Stimulated activated CD8-positive, alpha-beta memory T cell treated with anti-CD3 and anti-CD28 coated beads, Interleukin-7, amount 100 ng/mL, for 1 hour (primary cell): ENCODE measurements at places on chromosomes 5 and 9.

DNA sequence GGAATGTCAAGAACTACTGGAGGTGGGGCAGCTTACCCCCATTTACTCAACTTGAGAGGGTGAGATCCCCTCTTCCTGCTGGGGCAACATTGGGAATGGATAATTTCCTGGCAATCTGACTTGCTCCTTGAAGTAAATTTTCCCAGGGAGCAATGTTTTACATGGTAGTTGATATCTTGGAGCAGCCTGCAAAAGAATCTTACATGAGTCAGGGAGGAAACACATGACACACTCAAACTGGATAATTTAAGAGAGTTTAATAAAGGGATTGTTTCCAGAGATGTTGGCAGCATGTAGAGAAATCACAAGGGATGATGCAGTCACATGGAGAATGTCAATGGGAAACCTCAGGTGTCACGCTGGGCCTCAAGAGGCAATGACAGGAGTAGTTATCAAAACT is 212.5 kb downstream of the GAS1 start:
- no peak for DNase-seq

GRCh38 chr5:36575361-36575781 is 31.0 kb upstream of the SLC1A3 start:
- no peak for DNase-seq

GRCh38 chr9:130843049-130843908 is 8.2 kb downstream of the ABL1 start:
- DNase-seq: no peak

DNA sequence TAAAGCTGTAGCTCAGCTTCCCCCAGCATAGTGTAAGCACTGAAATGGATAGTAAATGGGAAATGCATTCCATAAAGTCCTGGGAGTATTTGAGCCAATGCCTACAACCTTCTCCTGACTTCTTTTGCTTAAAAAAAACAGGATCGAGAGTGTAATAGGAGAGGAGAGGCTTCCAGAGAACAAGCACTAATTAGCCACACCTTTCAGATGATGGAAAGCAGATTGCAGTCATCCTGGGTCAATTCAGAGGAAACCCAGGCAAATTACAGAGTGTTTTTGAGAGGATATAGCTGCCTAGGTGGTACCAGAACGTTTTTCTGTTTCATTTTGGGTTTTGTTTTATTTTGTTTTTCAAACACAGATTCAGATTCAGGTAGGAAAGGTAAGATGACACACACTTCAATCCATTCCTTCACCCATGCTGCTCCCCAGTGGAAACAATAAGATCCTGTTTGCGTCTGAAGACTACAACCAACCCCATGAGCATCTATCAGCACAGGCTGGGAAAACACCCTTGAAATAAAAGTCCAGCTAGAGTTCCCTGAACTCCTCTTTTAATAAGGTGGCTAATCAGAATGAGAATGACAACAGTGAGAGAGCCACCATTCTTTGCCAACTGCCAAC is 95.6 kb downstream of the RFK start:
- DNase-seq: no peak

DNA sequence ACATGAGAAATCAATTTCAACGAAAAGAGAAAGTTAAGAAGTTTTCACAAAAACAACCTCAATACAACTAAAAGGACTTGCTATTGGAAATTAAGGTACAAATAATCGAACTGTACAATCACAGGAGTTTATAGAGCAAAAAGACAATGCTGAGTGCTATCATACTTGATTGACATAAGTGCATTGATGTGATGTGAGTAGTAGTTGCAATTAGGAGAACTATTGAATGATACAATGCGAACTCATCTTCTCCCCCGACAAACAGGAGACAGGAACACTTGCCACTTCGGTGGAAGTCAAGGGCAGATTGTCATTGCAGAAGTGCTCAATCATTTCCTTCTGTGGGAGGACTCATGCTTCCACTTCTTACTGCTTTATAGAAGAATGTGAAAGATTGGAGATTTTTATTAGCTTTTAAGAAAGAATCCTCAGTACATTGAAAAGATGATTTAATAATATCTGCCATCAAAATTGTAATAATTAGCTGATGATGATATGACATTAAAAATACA is 276.6 kb upstream of the MPDZ start:
- DNase-seq: no peak

DNA sequence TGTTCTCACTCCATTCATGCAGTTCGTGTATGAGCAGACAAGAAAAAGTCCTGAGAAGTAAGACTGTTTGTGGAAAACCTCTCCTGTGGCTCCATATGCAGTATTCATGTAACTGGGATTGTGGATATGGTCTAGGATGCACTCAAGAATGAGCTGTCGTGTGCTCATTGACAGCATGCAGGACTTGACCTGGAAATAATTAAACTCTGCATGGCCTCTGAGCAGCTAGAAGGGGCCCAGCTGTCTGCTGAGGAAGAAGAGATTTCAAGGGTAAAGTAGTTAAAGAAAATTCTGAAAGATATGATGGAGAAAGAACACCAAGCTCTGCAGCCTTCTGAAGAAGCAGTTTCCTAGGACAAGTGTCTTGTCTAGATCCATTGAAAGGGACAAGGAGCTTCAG is 89.4 kb downstream of the KCTD16 start:
- no peak for DNase-seq

DNA sequence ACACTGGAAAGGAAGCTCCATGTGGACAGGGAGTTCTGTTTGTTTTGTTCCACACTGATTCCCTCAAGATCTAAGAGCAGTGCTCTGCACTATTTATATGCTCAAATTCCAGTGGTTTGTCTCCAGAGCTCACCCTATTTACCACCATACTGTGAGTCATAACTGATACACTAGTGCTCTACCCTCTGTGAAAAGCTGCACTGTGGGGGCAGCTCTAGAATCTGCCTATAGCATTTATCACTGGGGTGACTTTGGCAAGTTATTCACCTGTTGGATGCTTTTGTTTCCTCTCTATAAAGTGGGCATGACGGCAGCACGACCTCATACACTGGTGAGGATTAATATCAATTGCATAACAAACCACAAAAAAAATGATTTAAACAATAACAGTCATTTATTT is 307.8 kb downstream of the NR2F1-AS1 start:
- no peak for DNase-seq

- no peak for DNase-seq
These were observed 21.5 kb upstream of the PLEKHG4B start for GRCh38 chr5:70440-70839.

GRCh38 chr9:68941780-68942459 is 72.0 kb downstream of the PRKACG start:
- no peak for DNase-seq

DNA sequence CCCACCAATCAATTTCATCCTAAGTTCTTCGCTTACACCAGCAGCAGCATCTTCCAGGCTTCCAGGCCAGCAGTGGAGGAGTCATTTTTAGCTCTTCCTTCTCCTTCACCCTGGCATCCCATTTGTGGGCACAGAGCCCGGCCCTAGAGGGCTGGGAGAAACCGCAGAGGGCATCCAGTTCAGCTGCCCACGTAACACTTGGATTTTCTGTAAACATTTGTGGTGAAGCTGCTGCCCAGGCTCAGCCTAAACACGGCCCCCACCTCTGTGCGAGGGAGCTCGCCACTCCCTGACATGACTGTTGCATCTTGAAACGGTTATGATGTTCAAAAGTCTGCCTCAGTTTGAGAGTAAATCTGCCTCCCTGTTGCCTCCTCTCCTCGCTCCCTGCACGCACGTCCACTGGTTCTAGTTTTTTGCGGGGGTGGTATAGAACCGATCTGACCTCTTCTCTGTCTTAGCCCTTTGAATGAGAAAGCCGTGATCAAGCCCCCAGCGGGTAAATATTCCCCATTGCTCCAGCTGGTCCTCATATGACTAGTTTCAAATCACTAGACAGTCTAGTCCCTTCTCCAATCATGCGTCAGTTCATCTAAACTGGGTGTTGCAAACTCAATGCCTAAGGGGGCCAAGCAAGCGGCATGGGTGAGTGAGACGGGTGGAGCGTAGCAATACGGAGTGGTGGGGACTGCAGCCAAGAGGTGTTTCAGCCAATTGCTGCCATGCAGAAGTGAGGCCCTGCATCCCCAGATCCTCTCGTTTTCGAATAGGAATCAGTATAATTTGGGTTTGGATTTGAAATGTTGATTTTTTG is 34.9 kb upstream of the N4BP3 start:
- no peak for DNase-seq

DNA sequence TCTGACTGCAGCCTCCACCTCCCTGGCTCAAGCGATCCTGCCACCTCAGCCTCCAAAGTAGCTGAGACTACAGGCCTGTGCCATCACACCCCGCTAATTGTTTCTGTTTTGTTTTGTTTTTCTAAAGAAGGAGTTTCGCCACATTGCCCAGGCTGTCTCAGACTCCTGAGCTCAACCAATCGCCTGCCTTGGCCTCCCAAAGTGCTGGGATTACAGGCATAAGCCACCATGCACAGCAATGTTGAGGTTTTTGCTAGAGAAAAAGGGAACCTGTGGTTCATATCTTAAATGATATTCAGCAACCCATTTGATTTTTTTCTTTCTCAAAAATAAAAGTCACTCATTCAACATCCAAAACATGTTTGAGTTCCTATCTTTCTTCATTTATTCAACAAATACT is 20.4 kb upstream of the DELE1 start:
- DNase-seq: no peak

- DNase-seq: no peak
These were observed 119.9 kb downstream of the DOCK2 start for GRCh38 chr5:169757016-169757415.

GRCh38 chr5:97000391-97000790 is 64.5 kb downstream of the LNPEP start:
- DNase-seq: no peak

DNA sequence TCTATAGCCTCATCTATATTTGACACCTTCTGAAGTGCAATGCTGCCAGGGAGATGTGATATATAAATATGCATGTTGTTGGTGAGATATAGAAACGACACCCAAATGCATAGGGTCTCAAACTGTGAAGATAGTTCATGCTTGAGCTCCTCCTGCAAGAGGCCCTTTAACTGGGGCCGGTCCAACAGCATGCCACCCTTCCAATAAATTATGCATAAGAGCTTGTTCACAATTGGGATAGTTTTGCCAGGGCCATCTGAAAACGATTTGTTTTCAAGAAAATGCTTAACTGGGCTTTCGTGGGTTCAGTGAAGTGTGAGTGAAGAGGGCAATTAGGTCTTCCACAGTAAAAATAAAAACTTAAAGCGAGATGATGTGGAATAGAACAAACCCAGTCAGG is 424.2 kb upstream of the WWC1 start:
- DNase-seq: no peak

DNA sequence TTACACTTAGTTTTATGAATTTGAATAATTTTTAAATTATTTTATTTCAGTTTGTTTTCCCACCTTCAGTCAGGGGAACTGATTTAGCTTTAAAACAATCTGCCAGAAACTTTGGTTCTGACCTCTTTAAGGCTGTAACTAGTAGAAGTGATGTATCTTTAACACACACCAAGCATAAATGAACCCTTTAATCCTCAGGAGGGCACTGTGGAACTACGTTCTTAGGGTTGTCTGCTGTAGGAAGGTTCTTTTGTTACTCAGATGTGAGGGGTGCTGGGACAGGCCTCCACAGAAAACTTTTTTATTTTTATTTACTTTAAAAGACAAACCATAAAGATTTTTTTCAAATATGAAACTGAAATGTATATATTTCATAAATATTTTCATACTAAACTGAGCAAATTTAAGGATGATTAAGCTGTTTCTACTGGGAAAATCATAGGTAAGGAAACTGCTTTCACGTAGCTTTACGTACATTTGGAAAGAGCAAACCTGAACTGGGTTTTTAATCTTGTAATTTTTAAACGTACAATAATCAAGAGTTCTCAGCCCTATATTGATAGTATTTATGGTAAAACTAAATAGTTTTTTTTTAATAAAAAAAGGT is 5.3 kb downstream of the KLF4 start:
- no peak for DNase-seq

DNA sequence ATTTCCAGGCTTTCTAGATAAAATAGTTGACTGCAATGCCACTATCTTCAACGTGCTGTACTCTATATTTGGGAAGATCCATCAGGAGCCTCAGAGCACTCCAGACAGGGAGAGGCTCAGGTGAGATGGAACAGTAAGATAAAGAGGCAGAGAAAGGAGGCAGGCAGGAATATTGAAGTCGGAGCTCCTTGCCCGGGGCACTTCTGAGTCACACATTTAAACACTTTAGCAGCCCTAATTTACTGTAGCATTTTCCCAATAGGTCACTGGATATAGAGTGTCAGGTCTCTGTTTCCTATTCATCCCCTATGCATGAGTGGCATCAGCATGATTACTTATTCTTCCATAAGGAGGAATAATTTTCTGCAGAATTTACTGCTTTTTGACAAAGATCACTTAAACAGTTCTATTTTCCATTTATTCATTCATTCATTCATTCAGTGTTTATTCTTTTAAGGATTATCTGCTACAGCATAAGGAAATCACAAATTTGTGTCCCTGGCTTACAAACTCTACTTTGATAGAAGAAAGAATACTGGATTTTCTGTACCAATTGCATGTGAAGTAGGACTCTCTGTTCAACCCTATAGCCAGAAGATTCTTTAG is 170.7 kb downstream of the MAPKAP1 start:
- no peak for DNase-seq

DNA sequence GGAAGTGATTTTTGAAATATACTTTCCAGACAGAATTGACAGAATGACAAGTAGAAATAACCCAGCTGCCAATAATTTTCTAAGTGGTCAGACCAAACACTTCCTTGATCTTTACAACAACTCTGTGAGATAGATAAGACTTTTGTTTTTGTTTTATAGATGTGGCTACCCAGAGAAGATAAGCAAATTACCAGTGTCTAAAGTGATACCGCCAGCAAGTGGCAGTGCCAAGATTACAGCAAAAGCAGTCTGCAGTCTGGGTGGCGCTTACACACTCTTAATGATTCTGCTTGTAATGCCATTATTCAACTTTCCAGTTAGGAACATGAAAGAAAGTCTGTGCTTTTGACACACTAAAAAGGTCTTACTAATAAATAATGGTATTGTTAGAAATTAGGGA is 92.1 kb downstream of the HCN1 start:
- DNase-seq: no peak

DNA sequence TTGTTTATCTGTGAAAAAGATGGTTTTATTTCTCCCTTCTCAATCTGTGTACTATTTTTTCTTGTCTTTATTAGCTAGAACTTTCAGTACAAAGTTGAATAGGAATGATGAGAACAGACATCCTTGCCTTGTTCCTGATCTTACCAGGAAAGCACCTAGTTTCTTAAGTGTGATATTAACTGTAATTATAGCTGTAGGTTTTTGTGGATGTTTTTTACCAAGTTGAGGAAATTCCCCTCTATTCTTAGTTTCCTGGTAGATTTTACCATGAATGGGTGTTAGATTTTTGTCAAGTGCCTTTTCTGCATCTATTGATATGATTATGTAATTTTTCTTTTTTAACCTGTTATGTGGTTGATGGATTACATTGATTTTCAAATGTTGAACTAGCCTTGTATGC is 68.7 kb downstream of the KCNN2 start:
- no peak for DNase-seq
